IPS DF 6.9 (cell line): ENCODE measurements at places on chromosomes 5 and 9.

DNA sequence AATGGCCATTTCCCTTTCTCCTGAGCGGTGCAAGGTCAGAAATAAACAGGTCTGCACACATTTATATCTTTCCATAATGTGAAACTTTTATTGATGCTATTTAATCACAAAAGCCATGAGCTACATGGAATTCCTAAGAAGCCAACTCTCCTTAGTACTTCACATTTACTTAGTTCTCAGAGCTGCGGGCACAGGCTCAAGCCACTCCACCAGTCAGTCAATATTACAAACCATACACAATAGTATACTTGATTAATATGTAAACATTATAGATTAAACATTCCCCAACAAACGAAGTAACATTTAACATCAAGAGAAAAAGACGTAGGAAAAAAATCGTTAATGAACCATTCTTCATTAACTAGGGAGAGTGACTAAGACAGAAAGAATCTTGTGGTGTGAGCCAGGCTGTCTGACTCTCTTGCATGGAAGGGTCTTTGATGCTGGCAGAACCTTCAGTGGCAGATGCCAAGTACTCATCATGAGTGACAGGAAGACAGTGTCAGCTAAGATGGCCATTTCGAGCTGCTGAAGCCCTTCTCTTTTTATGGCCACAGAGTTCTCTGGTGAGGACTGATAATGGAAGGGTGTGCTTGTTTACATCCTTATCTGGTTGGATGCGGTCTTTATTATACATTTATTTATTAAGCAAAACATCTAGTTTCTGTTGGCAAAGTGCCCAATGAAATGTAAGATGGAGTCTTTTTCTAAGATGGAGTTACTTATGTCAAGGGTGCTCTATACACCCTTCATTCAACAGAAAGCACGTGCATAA is 115.5 kb upstream of the TUT7 start:
- DNase-seq, result no peak

DNA sequence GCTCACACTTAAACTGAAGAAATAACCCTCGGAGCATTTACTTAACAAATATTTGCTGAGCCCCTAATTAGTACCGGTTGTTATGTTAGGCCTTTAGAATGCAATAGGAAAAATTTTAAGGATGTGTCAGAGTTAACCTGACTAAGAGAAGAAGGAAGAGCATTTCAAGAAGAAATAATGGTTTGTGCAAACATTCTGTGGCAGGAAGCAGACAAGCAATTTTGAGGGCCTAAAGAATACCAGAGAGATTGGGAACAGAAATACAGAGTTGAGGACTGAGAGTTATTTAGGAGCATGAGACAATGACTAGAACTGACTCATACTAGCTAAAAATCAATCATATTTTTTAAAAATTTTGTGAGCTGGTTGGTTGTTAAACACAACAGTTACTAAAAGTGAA is 218.8 kb downstream of the PRR16 start:
- no peak for DNase-seq

- no peak for DNase-seq
Measured at GRCh38 chr5:160271396-160271795, 41.0 kb downstream of the CCNJL start.

- no peak for DNase-seq
Measured at GRCh38 chr9:113532809-113533190, 69.3 kb downstream of the RGS3 start.

DNA sequence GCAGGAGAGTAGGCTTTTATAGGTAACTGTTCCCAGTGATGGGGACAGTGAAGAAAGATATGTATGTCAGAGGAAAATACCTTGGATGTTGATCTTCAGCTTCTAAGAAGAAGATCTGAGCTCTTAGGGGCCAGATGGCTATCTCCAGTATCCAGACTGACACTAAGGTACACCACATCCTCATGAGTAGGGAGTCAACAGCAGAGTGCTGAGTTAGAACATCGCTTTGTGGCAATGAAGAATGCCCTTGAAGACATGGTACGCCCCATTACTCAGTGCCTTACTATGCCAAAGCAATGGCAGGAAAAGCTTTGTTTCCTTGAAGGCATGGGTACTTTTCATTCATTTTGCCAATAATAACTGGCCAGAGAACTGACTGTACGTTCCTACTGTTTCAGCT is 263.7 kb downstream of the CEMIP2 start:
- no peak for DNase-seq

- DNase-seq, result peak; percentile 13
Measured at GRCh38 chr5:84113246-84114105, 271.2 kb downstream of the EDIL3 start.

- DNase-seq, result no peak
Measured at GRCh38 chr5:39486790-39487189, 62.0 kb upstream of the DAB2 start.

- DNase-seq, result no peak
Measured at GRCh38 chr5:180160789-180161188, 48.2 kb downstream of the RASGEF1C start.

DNA sequence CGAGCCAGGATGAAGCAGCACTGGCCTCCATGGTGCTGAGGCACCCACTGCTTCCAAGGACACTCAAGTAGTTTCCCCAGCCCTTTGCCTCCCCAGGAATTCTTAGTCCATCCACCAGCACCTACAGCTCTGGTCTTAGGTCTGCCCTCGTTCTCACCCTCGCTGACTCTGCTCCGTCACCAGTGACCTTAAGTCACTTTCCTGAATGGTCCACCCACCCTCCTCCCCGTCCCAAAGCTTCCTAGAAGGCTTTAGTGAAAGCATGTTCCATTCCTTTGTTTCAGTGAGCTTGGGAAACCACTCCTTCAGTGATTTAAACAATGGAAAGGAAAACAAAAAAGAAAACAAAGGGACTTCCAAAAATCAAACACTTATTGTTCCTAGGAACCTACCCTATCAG is 54.6 kb upstream of the MAP3K1 start:
- no peak for DNase-seq

GRCh38 chr5:173281910-173282309 is 46.3 kb downstream of the STC2 start:
- DNase-seq, result no peak

DNA sequence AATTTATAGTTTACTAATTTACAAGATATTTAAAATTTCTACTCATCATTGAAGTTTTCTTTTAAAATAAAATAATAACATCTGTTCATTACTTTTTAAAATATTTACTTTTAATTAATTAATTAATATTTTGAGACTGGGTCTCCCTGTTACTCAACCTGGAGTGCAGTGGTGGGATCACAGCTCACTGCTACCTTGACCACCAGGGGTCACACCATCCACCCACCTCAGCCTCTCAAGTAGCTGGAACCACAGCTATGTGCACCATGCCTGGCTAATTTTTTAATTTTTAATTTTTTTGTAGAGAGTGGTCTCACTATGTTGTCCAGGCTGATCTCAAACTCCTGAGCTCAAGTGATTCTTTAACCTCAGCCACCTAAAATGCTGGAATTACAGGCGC is 1013.6 kb downstream of the CDH9 start:
- peak; percentile 9 for DNase-seq

- DNase-seq, result no peak
Measured at GRCh38 chr9:18799428-18799827, 233.6 kb downstream of the SAXO1 start.

- no peak for DNase-seq
Measured at GRCh38 chr5:168413596-168413995, 72.7 kb upstream of the RARS1 start.

GRCh38 chr9:73640971-73641370 is 489.3 kb downstream of the ANXA1 start:
- DNase-seq, result no peak
